ENCODE measurements at places on chromosomes 11 and 22.

GRCh38 chr22:47289336-47289985, 527.0 kb downstream of the TBC1D22A start:
- DNase-seq = no peak

- no peak for DNase-seq
Measured at GRCh38 chr11:57786436-57786835, 24.8 kb downstream of the CTNND1 start.

- DNase-seq = peak; percentile 54
Measured at GRCh38 chr11:48001438-48002021, 21.2 kb downstream of the PTPRJ start.

GRCh38 chr11:889687-890475, 20.7 kb downstream of the CHID1 start:
- DNase-seq = no peak

Data from activated T-helper 1 cell treated with anti-CD3 and anti-CD28 coated beads, Interleukin-2, amount 50 U/mL, for 16 hours (primary cell).